ENCODE measurements at places on chromosomes 1 and 21.
A peak's percentile ranks its signal among the peaks of the same experiment; 100 is the strongest.

DNA sequence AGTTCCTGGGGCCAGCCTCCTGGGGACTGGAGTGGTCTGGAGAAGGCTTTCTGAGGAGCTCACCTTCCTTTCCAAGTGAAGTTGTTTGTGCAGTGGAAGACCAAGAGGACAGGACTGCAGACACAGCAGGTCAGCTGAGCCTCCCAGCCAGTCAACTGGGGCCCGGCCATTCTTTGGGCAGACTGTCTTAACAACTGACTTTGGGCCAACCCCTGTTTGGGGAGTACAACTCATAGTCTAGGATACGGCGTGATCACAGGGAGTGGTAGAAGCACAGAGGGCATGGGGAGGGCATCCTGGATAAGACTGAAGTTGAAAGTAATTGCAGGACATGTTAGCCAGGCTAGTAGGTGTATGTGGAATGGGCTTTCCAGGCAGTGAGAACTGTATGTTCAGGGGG is 50.3 kb downstream of the PGM1 start:
- no peak for DNase-seq

GRCh38 chr1:6490181-6491080 is 1.0 kb downstream of the PLEKHG5 start:
- peak; percentile 22 for DNase-seq

DNA sequence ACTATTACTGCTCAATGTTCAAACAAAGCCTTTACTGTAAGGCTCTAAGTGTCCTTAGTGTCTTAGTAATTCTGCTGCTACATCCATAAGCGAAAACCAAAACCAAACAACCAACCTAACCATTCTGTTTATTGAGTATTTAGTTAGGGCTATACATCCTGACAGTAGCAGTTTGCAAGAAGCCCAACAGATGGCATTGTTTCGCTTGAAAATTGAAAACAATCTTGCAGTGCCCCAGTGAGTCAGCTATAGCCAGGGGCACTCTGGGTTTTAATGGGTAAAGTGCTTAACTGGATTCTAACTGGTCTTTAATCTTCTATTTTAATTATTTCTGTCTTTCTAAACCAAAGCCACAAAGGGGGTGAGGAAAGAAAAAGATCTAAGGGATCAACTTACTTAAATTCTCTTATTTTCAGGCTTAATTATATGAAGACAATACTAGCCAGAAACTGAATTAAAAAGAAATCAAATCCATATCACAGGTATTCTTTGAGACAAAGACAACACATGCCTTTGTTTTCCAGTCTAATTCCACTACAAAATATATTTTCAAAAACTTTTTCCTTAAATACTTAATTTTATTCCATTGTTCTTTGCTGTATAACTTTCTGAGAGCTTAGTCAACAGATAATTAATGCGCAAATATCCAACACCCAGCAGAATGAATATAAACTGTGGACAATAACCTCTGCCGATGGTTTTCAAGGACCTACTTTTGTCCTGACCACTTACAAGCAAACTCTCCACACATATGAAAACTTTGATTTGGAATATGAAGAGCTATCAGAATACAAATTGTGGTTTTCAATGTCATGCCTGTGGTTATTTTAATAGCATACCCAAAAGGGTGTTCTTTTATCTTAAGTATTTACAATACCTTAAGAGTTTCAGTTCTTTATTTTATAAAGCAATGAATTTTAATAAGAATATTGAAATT is 15.2 kb downstream of the POGZ start:
- DNase-seq = peak; percentile 57

DNA sequence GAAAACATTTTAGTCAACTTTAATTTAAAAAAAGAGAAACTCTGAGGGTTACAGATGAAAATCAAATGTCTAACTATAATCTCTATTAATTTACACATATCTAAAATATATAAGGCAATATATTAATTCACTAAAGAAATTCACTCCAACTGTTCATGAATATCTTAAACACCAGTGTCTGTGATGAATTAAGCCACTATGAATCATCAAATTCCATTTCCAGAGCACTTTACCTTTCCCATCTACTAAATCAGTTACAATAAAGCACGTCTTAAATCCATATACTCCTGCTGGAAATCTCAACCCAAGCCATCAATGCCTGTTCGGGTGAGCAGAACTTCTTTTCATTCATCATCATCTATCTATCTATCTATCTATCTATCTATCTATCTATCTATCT is 4.3 kb downstream of the TAF5L start:
- no peak for DNase-seq

- DNase-seq = no peak
Observed at GRCh38 chr1:227541796-227542152, 21.6 kb upstream of the ZNF678 start.

DNA sequence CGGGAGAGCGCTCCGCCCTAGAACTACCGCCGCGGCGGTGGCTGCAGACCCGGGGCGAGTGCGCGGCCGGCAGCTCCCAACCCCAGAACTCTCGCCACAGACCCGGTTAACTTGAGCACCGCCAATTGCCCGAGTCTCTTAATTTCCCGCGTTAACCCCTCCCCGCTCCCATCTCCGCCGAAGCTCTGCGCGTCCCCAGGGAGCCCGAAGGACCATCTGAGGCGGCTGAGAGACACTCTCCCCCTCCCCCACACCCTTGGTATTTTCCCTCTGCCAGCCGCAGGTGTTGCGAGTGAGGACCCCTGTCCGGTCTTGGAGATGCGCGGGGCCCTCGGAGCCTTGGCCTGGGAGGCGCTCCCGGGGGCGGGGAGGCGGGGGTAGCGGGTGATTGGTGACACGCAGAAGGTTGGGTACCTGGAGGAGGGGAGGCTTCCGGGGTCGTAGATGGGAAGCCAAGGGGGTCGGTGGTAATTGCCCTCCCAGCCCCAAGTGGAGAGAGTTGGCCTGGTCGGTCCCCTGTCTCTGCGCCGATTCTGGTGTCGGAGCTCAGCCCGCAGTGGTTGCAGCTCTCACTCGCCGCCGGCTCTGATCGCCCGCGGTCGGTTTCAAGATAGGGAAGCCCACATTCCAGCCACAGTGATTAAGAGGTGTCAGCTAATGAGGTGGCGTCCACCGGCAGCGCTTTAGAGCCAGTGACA is 858 bp upstream of the SUSD4 start:
- no peak for DNase-seq

- DNase-seq = no peak
Observed at GRCh38 chr21:29382030-29382654, 83.4 kb downstream of the BACH1 start.

DNA sequence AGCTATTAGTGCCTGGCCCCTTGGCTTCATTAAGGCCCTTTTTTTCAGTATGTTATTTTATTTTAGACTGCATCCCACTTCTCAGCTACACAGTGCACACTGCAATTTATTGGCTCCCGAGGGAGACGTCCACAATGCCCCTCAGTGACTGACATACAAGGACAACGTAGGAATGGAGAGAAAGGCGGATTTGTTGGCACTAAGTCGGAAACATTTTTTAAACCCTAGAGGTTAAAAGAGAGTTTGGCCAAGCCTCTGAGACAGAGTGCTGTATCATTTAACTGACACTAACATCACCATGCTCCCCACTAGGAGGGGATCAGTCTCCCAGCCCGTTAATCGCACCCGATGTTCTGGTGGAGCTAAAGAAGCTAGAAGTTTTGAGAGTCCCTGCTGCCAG is 45.7 kb upstream of the FOXD3 start:
- no peak for DNase-seq

- peak; percentile 20 for DNase-seq
Observed at GRCh38 chr1:93625582-93626327, 55.9 kb downstream of the BCAR3 start.

- DNase-seq = no peak
Observed at GRCh38 chr1:22331618-22332423, 119.8 kb upstream of the ZBTB40 start.

GRCh38 chr1:112711041-112711440 is 4.1 kb downstream of the PPM1J start:
- no peak for DNase-seq

GRCh38 chr1:38013227-38013622 is 691 bp downstream of the UTP11 start:
- no peak for DNase-seq

DNA sequence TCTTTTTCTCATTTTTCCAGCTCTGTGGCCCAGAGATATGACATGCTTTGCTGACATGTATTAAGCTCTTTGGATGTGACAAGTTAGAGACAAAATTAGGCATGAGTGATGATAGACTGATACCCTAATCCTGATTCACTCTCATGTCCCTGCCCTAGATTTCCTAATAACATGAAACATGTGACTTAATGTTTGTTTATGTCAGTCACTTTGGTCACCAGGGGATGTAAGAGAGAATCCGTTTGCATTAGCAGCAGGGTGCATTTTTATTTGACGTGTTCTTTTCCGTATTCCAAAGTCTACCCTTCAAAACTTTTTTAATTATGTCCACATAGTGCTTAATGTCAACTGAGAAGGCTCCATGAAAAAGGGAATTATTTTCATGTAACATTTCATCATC is 192.4 kb downstream of the HMCN1 start:
- DNase-seq = no peak

Data from NCI-H2227 treated with DMSO at 0.1 percent for 48 hours (cell line).